Lung (tissue), 17 donors: ENCODE measurements at places on chromosomes 12 and 14. TPM values are rescaled to one million over a fixed set of nuclear protein-coding genes. Genes with fewer than 3 reads are reported as not detected.

DNA sequence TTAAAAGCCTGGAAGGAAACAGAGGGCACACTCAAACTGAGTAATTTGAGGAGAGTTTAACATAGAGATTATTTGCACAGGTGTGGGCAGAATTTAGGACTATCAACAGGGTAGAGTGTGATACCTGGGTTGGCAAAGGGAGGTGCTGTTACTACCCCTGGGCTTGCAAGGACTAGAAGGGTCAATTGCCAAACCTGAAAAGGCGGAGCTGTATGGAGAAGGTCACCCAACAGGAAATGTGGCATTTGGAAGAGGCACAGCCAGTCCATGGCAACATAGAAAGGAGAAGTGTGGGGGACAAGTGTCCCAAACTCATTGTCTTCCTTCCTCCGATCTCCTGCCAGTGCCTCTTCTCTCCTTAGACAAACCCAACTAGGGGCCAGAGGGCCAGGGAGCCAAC, 21.6 kb upstream of the MED13L start:
- H3K27ac ChIP-seq, result no peak overlapping the region
- peak; percentile 41 for DNase-seq
- no peaks in the 10 kb centered on the region for H3K36me3 ChIP-seq

GRCh38 chr12:30417697-30418231, 277.9 kb downstream of the IPO8 start:
- H3K4me3 ChIP-seq, result no peak overlapping the region
- H3K4me1 ChIP-seq, result no peaks in the 10 kb centered on the region
- H3K27me3 ChIP-seq, result no peaks in the 10 kb centered on the region
- no peak for DNase-seq
- H3K27ac ChIP-seq, result no peak overlapping the region

DNA sequence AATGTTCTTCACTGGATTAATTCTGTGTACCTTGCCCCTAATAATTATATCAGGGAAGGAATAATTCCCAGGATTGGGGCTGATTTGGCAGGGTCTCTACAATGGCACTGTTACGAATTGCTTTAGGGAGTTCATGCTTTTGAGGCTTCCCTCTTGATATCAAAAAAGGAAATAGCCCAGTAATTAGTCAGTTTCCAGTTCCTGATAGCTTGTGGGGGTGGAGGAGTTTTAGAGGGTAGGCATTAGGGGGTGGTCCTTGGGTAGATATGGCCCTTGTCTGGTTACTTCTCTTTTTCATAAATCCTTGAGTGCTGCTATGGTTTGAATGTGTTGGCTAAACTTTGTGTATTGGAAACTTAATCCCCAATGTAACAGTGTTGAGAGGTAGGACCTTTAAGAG, 6.1 kb upstream of the SRSF5 start:
- H3K27ac ChIP-seq, result no peak overlapping the region
- no peaks in the 10 kb centered on the region for H3K36me3 ChIP-seq
- no peaks in the 10 kb centered on the region for H3K27me3 ChIP-seq
- DNase-seq, result no peak

GRCh38 chr12:30396576-30396975, 299.1 kb downstream of the IPO8 start:
- no peaks in the 10 kb centered on the region for H3K4me1 ChIP-seq
- H3K4me3 ChIP-seq, result no peak overlapping the region
- no peak overlapping the region for H3K27ac ChIP-seq
- H3K36me3 ChIP-seq, result no peaks in the 10 kb centered on the region
- no peak for DNase-seq
- H3K27me3 ChIP-seq, result no peaks in the 10 kb centered on the region

GRCh38 chr12:46089414-46090162, 99.2 kb upstream of the SCAF11 start:
- H3K27me3 ChIP-seq, result no peaks in the 10 kb centered on the region
- H3K4me1 ChIP-seq, result no peaks in the 10 kb centered on the region

DNA sequence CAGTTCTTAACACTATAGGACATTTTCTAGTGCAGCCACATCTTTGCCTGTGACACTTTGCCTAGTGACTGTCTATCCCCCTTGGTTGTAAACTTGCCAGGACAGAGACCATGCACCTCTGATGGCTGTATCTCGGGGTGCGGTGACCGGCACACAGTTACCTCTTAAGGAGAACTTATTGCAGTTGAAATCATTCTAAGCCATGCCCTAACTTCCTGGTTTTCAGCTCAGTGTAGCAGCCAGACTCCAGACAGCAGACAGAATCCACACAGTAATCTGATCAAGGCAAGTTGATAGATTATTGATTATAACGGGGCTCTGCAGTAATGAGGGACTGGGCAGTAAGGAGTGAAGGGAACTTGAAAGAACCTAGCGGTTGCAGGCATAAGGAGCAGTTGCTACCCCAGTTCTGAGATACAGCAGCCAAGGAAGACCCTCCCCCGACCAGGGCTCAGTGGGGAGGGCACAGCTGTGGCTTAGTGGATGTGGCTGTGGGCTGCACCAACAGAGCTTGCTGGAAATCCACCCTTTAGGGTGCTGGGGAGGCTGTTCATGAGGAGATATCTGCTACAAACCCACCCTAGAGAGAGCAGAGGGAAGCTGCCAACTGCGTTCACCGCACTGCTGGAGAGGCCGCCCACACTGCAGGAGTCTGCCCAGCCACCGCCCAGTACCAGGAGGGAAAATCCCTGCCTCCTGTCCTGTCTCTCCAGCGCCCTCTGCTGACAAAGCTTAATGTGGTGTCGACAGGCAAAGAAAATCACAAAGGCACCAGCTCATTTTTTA, 58.2 kb upstream of the BEGAIN start:
- no peaks in the 10 kb centered on the region for H3K27me3 ChIP-seq
- peak; percentile 81 for DNase-seq
- H3K4me3 ChIP-seq, result no peak overlapping the region
- H3K27ac ChIP-seq, result no peak overlapping the region

- H3K4me1 ChIP-seq, result no peaks in the 10 kb centered on the region
- no peak for DNase-seq
- no peak overlapping the region for H3K27ac ChIP-seq
- H3K27me3 ChIP-seq, result no peaks in the 10 kb centered on the region
- H3K36me3 ChIP-seq, result no peaks in the 10 kb centered on the region
Observed at GRCh38 chr12:72448089-72448488, 175.9 kb downstream of the TRHDE start.

- no peaks in the 10 kb centered on the region for H3K36me3 ChIP-seq
- H3K27me3 ChIP-seq, result no peaks in the 10 kb centered on the region
- no peak overlapping the region for H3K27ac ChIP-seq
- H3K4me3 ChIP-seq, result no peak overlapping the region
- DNase-seq, result no peak
- H3K4me1 ChIP-seq, result peaks cover 6% of the 10 kb centered on the region
Observed at GRCh38 chr12:6696690-6697583, 3.7 kb downstream of the PIANP start.

- no peaks in the 10 kb centered on the region for H3K4me1 ChIP-seq
- H3K4me3 ChIP-seq, result no peak overlapping the region
- no peaks in the 10 kb centered on the region for H3K36me3 ChIP-seq
- H3K27me3 ChIP-seq, result no peaks in the 10 kb centered on the region
Observed at GRCh38 chr14:94686511-94687160, 74.4 kb downstream of the SERPINA3 start.

DNA sequence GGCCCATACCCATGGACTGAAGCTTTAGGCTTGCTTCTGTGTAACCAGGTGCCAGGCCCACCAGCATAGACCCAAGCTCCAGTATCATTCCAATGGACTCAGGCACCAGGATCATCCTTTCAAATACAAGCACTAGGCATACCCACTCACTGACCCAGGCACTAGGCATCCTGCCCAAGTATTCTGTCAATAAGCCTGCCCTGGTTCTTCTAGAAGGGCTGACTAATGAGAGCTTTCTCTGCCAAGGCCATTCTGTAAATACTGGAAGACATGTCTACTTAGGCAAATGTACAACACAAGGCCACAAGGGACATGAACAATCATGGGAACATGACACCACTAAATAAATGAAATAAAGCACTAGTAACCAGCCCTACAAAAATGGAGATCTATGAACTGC, 352.2 kb downstream of the FSCB start:
- H3K36me3 ChIP-seq, result no peaks in the 10 kb centered on the region
- H3K27ac ChIP-seq, result no peak overlapping the region
- DNase-seq, result no peak
- H3K27me3 ChIP-seq, result no peaks in the 10 kb centered on the region
- H3K4me3 ChIP-seq, result no peak overlapping the region

DNA sequence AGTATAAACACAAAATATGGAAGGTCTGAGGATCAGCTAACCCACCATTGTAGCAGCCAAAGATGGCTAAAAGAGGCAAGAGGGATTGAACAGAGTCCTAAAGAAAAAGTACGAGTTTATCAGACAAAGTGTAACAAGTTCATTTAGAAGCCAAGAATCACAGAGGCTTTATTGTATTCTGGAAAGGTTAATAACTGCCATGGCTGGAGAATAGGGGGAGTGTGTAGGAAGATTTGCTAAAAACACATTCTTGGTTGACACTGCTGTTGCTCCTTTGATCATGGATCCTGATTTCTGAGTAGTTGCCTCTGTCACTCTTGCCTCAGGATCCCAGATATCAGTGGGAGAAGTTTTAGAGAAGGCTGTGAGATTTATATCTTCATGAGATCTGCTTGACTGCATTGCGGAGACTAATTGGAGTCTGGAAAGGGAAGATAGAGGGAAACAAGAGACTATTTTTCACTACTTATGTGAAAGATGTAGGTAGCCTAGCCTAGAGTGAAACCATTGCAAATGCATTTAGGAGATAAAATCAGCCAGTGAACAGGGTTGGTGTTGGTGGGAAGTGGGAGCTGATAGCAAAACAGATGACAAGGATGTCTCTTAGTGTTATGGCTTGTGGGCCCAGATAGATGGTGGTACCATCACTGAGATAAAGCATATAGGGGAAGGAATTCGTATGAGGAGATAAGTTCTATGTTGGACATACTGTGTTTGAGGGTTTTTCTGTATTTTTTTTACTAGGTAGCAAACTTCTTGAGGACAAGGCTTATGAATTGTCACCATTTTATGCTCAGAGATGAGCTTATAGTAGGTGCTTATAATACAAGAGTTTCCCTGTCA, 402.9 kb upstream of the PDE3A start:
- no peak overlapping the region for H3K4me3 ChIP-seq
- H3K27me3 ChIP-seq, result no peaks in the 10 kb centered on the region
- no peak overlapping the region for H3K27ac ChIP-seq
- DNase-seq, result no peak
- H3K36me3 ChIP-seq, result no peaks in the 10 kb centered on the region

- no peaks in the 10 kb centered on the region for H3K36me3 ChIP-seq
- no peak overlapping the region for H3K27ac ChIP-seq
- no peaks in the 10 kb centered on the region for H3K4me1 ChIP-seq
- no peaks in the 10 kb centered on the region for H3K27me3 ChIP-seq
- DNase-seq, result no peak
Observed at GRCh38 chr14:73680821-73681220, 33.4 kb downstream of the PNMA1 start.

- H3K27ac ChIP-seq, result no peak overlapping the region
- no peak for DNase-seq
- H3K27me3 ChIP-seq, result no peaks in the 10 kb centered on the region
- no peak overlapping the region for H3K4me3 ChIP-seq
- H3K4me1 ChIP-seq, result no peaks in the 10 kb centered on the region
Observed at GRCh38 chr12:31531893-31532292, 59.0 kb downstream of the DENND5B start.

The POTEG gene
- polyA plus RNA-seq, result not detected

The PGF gene
- polyA plus RNA-seq, result 3.0 TPM

The EXOC3L4 gene
- polyA plus RNA-seq, result 3.0 TPM

The ACSM4 gene
- not detected for polyA plus RNA-seq

The RIPK3 gene
- polyA plus RNA-seq, result 23.4 TPM

The ZDHHC22 gene
- polyA plus RNA-seq, result not detected

The NT5DC3 gene
- 0.93 TPM for polyA plus RNA-seq
